ENCODE measurements at places on chromosomes 6 and 20.

DNA sequence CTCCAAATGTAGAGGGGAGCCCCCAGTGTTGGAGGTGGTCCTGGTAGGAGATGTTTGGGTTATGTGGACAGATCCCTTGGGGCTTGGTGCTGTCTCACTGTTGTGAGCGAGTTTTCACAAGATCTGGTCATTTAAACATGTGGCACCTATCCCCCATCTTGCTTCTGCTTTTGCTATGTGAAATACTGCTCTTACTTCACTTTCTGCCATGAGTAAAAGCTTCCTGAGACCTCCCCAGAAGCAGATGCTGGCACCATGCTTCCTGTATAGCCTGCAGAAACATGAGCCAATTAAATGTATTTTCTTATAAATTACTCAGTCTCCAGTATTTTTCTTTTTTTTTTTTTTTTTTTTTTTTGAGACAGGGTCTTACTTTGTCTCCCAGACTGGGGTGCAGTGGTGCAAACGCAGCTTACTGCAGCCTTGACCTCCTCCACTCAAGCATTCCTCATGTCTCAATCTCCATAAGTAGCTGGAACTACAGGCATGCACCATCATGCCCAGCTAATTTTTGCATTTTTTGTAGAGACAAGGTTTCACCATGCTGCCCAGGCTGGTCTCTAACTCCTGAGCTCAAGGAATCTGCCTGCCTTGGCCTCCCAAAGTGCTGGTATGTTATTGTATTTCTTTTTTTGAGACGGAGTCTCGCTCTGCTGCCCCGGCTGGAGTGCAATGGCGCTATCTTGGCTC, 177.1 kb downstream of the ALDH8A1 start:
- no peak for DNase-seq

DNA sequence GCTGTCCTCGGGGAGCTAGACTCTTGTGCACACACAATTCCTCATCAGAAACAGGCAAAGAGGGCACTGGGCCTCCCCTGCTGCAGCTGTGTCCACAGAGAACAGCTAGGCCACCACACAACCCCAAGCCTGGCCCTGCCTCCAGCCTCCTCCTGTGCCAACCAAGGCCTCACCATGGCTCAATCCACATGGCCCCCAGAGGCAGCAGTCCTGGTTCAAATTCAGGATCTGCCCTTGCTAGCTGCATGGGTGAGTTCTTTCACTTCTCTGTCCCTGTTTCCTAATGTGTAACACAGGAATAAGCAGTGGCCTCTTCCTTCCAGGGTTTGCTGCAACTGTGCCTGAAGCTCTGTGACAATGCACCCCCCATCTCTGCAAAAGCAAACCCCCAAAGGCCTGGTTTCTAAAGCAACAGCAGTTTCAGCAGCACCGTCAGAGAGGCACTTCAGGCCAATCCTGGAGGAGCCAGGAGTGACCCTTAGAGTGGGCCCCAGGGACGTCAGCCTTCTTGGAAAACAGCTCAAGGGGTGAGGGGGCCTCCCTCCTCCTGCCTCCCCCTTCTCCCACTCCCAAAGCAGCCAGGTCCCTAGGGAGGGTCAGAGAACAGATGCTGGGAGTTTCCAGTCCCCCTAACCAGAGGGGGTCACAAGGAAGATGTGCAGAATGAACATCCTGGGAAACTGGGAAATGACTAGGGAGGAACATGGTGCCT, 2.2 kb downstream of the ADISSP start:
- DNase-seq = no peak

GRCh38 chr6:41332842-41333736, 2.3 kb upstream of the NCR2 start:
- no peak for DNase-seq

- no peak for DNase-seq
These were observed 59.7 kb downstream of the PKHD1 start for GRCh38 chr6:52027699-52028098.

GRCh38 chr6:130717657-130718056, 109.5 kb upstream of the SMLR1 start:
- DNase-seq = no peak

DNA sequence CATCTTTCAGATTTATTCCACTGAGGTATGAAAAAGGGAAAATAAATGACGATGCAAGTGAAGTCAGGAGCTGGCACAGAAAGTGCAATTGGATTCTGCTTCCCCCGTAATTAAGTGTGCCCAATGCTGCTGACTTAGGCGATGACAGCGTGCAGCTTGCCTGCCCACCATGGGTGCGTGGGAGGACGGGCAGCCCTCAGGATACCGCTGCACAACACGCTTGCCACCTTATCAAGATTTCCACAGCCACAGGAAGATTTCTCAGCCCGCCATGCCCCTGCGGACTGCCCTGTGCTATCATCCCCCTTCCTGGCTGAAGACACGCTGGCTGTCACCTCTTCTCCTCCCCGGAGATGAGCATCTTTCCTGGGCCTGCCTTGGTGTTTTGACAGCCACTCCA, 103.3 kb upstream of the BACH2 start:
- DNase-seq = no peak

GRCh38 chr20:60402189-60403058, 444.2 kb downstream of the CDH26 start:
- DNase-seq = no peak

DNA sequence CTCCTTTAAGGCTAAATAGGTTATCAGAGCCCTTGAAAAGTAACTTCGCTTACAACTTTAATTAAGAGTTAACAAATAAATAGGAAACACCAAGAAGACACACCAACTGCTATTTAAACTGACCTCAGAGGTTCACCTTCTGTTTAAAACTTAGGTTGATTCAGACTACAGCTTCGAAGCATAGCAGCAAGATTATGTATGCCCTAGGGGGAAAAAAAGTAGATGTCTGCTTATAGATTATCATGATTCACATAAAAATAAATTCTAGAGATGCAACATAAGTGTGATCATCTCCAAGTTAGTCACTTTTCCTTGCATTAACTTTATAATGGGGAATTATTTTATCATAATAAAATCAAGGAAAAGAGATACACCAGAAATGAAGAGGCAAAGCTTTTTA, 8.9 kb downstream of the PNISR start:
- DNase-seq = peak; percentile 24

DNA sequence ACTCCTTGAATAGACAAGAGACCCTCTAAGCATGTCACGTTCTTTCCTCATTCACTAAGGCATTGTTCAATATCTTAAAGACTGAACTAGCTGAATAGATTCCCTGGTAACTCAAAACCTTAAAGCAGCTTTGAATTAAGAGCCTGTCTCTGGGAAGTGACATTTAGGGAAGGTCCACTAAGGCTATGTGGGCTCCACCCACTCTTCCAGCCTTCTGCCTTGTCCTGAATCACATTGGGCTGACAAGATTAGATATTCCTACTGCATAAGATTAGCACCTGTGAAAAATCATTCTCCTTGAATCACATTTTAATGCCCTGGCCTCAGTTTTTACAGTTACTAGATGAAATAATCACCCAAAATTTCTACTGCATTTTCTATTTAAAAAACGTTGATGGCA, 36.3 kb downstream of the CLIC5 start:
- DNase-seq = no peak

DNA sequence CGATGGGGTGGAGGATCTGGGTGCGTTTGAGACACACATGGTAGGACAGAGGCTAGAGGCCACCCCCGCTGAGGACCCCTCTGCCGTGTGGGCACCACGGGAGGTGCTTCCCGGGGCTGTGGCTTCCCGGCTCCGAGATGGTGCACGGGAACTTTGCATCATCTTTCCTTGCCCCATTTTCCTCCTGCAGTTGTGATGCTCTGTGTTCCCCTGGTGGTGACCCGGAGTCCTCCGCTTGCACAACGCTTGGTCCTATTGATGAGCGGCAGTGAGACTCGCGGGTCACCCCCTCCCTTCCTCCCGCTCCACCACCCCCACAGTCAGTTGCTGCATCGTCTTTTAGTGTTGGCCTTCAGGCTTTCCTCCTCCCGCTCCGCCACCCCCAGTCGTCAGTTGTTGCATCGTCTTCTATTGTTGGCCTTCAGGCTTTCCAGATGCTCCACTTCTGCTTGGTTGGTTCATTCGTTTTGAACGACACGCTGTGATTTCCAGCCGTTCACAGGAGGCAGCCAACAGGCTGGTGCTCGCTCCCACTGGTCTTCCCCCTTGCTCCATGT, 37.3 kb downstream of the PYGB start:
- DNase-seq = no peak

DNA sequence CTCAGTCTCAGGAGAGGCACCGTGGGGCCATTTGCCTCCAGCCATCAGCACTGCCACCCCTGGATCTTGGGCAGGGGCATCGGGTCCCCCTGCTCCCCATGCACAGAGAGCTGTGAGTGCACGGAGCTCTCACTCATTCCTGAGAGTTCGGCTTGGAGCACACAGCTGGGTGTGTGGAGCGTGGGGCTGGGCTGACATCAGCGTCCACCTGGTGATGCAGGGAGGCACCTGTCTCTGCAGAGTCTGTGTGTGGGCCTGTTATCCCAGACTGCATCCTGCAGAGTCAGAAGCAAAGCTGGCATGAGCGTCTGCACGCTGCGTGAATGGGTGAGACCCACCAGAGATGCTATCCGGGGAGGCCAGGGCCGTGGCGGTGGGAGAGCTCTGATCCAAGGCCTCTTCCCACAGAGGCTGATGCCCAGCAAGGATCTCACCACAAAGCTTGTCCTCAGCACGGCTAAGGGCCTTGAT, 248.8 kb upstream of the AFDN start:
- no peak for DNase-seq

DNA sequence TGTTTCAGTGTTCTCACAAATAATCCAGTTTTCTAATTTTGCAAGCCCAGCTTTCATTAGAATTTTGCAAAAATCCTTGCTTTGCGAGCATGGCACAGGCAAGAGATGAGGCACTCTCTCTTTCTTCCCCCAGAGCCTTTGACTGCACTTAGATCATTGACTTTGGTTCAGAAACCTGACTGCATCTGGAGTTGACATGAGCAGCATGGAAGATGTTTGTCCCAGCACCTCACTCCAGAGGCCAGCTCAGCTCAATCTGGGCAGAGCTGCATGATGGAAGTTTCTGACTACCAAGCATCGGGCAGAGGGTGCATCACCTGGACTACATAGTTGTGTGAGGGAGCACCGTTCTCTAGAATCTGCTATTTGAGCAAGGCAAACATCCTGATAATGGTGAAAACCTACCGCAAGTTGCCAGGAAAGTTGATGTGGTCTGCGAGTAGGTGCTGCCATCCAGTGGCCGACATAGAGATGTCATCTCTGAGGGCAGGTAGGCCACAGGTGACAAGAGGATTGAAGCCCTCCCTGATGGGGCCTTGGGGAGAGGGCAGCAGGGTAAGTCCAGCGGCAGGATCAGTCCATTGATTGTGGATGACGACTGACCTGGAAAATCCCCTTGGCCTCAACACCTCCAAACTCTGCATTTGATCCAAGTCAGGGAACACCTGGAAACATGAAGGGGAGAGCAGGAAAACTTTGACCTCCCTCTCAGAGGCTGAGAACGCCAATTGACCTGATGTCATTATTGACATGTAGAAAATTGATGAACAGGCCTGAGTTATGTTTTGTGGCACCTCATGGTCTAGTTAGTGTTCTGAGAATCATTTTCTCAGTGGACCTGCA, 3.8 kb upstream of the LPA start:
- DNase-seq = no peak

DNA sequence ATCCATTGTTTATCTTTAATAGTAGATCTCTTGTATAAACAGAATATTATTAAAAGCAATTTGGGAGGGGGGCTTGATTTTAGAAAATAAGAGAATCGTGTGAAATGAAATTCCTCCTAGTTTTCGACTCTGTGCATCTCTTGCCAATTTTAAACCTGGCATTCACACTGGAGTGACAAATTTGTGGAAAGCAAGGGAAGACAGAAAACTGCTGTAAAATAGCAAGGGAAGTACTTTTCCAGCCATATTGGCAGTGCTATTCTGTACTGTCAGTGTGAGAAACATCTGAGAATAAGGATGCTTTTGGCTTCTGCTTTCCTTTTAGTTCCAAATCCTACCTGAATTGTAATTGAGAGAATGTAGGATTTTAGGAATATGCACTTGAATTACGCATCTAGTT, 40.2 kb downstream of the TOP1 start:
- DNase-seq = no peak

GRCh38 chr20:41218466-41218865, 81.1 kb downstream of the PLCG1 start:
- peak; percentile 72 for DNase-seq

- no peak for DNase-seq
These were observed 1.1 kb upstream of the ZBTB2 start for GRCh38 chr6:151392427-151392826.

- DNase-seq = no peak
These were observed at the start of gene SEL1L2 for GRCh38 chr20:13990465-13990864. Gene SEL1L2 (minus strand): TSS chr20:13990614. CDS start chr20:13990534, 80 bp downstream.

- peak; percentile 70 for DNase-seq
These were observed 77.3 kb upstream of the SLC35F1 start for GRCh38 chr6:117829594-117830319.

DNA sequence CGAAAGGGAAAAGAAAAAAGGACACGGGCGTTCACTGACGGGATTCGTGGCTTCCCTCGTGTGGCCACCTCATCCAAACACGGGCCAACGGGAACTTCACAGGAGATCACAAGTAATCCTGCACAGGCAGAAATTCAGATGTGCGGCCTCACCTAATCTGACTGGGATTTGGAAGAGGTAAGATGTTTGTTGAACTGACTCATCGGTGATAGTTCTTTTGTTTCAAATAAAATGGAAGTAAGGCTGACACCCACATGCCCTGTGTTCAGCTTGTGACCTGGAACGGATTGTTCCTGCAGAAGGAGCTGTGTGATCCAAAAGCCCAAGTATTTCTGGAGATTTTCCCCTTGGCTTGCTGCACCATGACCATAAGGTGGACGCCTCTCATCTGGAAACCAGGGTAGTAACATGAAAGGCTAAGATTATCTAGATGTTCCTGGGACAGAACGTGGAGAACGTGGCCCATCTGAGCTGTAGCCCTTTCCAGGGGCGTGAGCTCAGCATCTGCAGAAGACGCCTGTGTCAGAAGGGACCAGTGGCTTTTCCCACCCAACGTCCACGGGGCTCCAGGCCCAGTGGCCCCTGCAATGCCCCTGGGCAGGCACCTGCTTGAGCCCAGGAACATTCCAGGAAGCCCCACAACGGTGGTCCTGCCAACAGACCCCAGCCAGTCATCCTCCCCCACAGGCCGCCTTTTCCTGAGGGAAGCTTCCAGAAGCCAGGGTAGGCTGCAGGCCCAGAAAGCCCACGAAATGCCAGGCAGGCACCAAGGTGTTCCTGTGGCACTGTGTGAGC, 39.7 kb downstream of the DLL1 start:
- DNase-seq = no peak
